ENCODE measurements at places on chromosomes 1 and 21. TPM values are rescaled to one million over a fixed set of nuclear protein-coding genes. Genes with fewer than 3 reads are reported as not detected.

Gene CCDC181
- not detected for total RNA-seq

Gene MYOM3
- total RNA-seq, result not detected

Gene LRRC71
- not detected for total RNA-seq

Gene LIPI
- not detected for total RNA-seq

Gene GPR61
- total RNA-seq, result not detected

Gene PLEKHA6
- 0.32 TPM for total RNA-seq

Gene RAB13
- total RNA-seq, result 1.3 TPM

Gene PDZK1
- 0.49 TPM for total RNA-seq

Gene F3
- total RNA-seq, result not detected

Gene CYP4B1
- total RNA-seq, result 0.10 TPM

Gene LPGAT1
- 55.7 TPM for total RNA-seq

Gene BRINP2
- not detected for total RNA-seq

Gene BATF3
- total RNA-seq, result 75.3 TPM

Gene C4BPB
- total RNA-seq, result 15.6 TPM

Gene FBLIM1
- not detected for total RNA-seq

Gene KRTAP10-3
- not detected for total RNA-seq

Gene ETNK2
- total RNA-seq, result not detected

Gene RPTN
- total RNA-seq, result not detected

Gene GABPA
- total RNA-seq, result 29.5 TPM

All from T-helper 1 cell treated with Interleukin-12 subunit alpha and Interleukin-12 subunit beta and Interleukin-4 antibody, amounts not matched to agents 30 ng/mL and 1 ng/mL, for 36 hours (primary cell).